Vein endothelial cell (primary cell): ENCODE measurements at places on chromosomes 3 and 15. TPM values are rescaled to one million over a fixed set of nuclear protein-coding genes. Genes with fewer than 3 reads are reported as not detected.

LSAMP gene
- total RNA-seq = 0.10 and 0.33 TPM in 2 replicates

NANOGP8 gene
- total RNA-seq = 0.38 TPM in 1 of 2 replicates, not detected in the other

ANKUB1 gene
- total RNA-seq = not detected in 2 replicates

IGSF10 gene
- under 0.01 TPM in 1 of 2 replicates, not detected in the other for total RNA-seq

CXCR6 gene
- not detected in 2 replicates for total RNA-seq

ADAMTSL3 gene
- under 0.01 and 0.38 TPM in 2 replicates for total RNA-seq

EFCAB12 gene
- total RNA-seq = under 0.01 and 0.19 TPM in 2 replicates

LIPH gene
- not detected in 2 replicates for total RNA-seq

P2RY1 gene
- 0.98 and 2.7 TPM in 2 replicates for total RNA-seq

USP8 gene
- 41.8 and 63.0 TPM in 2 replicates for total RNA-seq

ARGFX gene
- total RNA-seq = not detected in 2 replicates

RASL12 gene
- not detected in 2 replicates for total RNA-seq

UNC45A gene
- 109 and 113 TPM in 2 replicates for total RNA-seq

SAMMSON gene
- total RNA-seq = not detected in 2 replicates
